IMR-90 (cell line): ENCODE measurements at places on chromosomes 5 and 9. TPM values are rescaled to one million over a fixed set of nuclear protein-coding genes. Genes with fewer than 3 reads are reported as not detected.

GABRA1 gene
- not detected in 2 replicates for polyA plus RNA-seq

- no peak for DNase-seq
These were observed 100.8 kb downstream of the WDR41 start for GRCh38 chr5:77391240-77391765.

GRCh38 chr9:130172858-130173665 is 858 bp downstream of the NCS1 start:
- no peak for DNase-seq

DNA sequence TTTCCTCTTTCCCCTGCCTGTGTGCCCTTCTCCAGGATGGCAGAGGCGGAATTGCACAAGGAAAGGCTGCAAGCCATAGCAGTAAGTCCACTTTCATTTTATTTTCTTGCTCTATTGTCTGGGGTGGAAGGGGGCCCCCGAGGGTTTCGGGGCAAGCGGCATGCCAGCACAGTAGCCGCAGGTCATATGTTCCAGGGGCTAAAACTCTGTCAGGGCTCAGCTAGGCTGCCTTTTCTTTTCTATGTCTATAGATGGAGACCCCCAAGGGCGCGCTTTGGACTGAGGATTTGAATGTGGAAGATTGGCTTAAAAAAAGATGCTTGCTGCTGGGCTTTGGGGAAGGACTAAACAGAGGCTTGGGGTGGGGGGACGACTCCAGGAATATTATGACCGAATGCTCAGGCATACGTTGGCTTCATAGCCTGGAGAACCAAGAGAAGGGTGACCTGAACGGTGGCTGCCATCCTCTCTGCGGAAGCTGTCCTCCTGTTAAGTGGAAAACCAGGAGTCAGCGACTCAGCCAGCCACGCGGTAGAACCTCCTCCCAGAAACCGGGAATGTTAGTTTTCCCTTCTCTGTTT is 545 bp downstream of the PALM2AKAP2 start:
- no peak for DNase-seq

GRCh38 chr5:1185629-1186350 is 15.6 kb upstream of the SLC6A19 start:
- DNase-seq = no peak
